LNCaP clone FGC (cell line): ENCODE measurements at places on chromosomes 7 and 10.

DNA sequence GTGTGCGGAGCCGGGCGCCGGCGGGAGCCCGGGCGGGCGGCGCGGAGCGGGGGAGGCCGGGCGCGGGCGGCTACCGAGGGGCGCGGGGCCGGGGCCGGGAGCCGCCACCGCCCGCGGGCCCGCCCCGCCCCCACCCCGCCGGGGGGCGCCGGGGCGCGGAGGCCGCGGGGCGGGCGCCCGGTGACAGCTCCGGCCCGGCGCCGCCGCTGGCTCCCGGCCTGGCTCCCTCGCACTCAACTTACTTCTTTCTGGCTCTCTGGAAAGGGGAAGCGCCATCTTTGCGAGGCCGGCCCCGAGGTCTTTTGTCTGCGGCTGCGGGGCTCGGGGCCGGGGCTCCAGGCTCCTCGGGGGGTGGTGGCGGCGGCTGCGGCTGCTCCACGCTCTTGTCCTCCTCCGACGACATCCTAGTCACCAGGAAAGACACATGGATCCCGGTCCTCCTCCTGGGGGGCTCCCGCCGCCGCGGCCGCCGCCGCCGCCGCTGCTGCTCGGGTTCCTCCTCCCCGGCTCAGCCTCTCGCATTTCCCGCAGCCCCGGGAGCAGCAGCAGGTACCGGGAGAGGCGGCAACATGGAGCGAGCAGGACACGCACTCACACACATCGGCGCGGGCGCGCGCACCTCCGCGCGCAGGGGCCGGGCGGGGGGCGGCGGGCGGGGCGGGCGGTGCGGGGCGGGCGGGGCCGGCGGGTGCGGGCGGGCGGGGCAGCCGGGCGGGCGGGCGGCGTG is at the start of gene KMT2C:
Gene KMT2C (minus strand): TSS at position 620 of the 727 bp plus-strand sequence. CDS start 217 bp downstream, at position 403.
- DNase-seq: no peak

GRCh38 chr7:71339924-71340323 is 208.0 kb downstream of the GALNT17 start:
- DNase-seq: no peak

- DNase-seq: no peak
Observed at GRCh38 chr10:36489181-36489580, 636.2 kb upstream of the ANKRD30A start.

GRCh38 chr7:149825567-149826343 is 12.4 kb upstream of the ZNF862 start:
- no peak for DNase-seq

- no peak for DNase-seq
Observed at GRCh38 chr7:145378197-145378596, 542.3 kb upstream of the TPK1 start.

GRCh38 chr10:77494327-77494726 is 143.3 kb downstream of the KCNMA1 start:
- no peak for DNase-seq

DNA sequence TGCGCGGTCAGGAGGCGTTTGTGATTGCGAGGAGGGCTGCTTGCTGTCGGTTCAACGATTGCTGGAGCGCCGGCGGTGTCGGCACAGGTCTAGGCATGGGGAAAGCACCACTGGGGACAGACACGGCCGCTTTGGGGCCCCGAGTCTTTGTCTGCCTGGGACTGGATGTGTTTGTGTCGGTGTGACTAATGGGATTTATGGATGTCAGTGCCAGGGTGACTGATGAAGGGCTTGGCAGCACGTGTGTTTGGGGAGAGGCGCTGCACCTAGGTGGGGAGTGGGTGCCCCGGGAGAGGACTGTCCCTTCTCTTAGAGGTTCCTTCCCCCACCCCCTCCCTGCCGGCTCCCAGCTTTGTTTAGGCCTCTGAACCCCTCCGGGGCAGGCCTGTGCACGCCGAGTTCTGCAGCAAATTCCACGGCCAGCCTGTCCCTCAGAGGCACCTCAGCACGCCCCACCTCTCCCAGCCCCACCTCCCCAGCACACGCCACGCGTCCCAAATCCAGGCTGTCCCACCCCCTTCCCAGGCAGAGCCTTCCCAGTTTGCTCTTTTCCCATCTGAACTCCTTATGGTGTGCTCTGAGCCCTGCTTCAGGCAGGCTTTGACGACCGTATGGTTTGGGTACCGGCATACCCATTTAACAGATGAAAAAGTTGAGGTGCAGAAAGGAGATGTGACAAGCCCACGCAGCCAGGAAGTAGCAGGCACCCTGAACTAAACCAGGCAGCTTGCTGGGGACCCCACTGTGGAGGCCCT is 6.4 kb upstream of the TNRC18 start:
- no peak for DNase-seq

GRCh38 chr10:109978481-109978880 is 29.3 kb upstream of the ADD3 start:
- DNase-seq: no peak

DNA sequence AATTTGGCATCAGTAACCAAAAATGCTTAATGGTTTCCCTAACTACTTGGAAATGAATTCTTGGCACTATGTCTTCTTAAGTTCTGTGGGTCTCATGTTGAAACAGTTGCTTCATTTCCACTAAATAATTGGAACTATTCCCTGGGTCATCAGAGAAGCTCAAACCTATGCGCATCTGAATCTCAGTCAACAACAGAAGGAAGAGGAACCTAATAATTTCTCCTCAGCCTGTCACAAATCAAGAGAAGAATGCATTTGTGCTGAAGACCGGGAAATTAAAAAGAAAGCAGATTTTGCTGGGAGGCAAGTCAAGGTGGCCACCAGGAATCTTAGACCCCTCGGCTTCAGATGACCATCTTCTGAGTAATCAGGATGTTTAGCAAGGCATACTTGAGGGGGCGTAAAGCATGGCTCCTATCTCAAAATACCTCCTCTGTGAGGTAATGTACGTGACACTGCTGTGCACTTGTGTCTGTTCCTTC is 41.4 kb downstream of the TOMM7 start:
- DNase-seq: no peak

DNA sequence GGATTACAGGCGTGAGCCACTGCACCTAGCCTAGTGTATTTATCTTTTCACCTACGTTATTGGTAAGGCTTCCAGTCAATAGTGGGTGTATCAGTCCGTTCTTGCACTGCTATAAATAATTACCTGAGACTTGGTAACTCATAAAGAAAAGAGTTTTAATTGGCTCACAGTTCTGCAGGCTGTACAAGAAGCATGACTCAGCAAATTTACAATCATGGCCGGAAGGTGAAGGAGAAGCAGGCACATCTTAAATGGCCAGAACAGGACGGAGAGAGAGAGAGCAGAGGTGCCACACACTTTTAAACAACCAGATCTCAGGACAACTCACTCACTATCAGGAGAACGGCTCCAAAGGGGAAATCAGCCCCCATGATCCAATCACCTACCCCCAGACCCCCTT is 873.3 kb upstream of the AUTS2 start:
- no peak for DNase-seq

DNA sequence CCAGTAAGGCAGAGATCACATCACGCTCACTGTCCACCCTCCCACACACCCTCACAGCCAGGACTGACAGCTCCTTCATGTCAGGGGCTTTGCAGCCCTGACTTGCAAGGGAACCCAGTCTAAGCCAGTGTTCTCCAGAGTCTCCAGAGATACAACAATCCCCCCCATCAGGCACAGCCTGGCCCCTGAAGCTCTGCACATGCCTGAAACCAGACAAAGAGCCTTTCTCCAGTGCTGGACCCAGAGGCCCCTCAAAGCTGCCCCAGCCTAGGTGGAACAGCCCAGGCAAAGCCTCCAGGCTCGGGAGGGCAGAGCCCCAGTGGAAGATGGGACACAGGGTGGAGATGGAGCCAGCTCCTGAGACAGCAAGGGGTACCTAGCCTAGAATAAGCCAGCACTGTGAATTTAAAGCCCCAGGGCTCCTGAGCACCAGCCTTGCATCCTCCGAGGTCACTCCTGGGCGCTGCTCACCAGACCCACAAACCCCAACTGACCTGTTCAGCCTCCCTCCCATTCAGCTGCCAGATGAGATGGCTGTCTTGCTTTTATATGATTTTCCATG is 50.2 kb downstream of the GRID1 start:
- DNase-seq: no peak

GRCh38 chr7:137930581-137930980 is 71.3 kb downstream of the CREB3L2 start:
- no peak for DNase-seq

DNA sequence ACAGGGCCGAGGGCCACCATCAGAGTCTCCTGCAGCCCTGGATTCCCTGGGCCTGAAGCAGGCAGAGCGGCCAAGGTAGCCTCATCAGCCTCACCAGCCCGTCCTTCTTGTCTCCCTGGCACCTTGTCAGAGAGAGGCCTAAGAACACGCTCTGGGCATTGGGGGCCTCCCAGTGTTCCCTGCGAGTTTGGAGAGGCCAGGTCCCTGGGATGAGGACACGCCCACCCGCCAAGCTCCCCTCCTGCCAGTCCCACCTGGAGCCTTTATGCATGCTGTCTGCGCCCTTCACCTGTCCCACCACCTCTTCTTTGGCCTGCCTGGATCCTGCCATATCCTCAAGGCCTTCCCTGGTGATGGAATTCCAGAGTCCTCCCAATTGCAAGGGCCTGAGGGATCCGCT is 69.2 kb downstream of the LHPP start:
- DNase-seq: no peak
